Ovary (tissue), 10 donors: ENCODE measurements at places on chromosomes 7 and 10.

DNA sequence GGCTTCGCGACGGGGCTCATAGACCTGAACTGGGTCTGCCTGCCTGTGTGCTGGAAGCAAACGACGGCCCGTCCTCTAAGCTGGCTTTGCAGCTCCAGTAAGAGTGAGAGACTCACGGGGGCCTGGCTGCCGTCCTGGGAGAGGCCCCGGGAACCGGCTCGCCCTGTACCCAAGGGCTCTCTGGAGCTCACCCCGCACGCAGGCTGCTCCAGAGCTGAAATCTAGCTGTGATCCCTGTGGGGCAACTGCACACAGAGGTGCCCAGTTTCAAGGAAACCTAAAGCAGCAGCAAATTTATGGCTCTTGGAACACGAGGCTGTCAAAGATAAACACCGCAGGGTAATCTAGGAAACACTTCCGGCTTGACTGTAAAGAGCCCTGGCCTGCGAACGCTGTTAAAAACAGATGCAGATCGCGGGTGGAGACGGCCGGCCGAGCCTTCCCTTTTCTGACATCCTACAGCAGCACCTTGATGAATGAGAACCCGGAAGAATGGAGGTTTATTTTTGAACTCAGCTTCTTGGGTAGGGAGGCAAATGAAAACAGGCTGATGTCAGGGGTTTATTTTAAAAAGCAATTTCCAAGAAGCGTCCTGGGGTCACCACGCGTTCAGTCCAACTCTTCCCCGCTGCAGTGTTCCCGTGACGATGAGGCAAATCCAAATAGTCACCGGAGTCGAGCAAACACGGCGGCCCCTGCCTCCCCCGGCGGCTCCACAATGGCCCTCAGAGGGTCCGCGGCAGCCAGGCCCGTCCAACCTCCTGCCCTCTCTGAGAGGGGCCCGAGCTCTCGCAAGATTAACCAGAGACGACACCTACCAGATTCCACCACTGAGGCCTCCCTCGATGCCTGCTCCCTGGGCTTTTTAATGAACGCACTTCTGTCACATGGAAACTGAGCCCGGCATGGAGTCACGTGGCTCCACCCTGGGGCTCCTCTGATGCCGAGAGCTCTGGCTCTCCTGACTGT is 29.6 kb downstream of the AMZ1 start:
- DNase-seq = peak; percentile 56

DNA sequence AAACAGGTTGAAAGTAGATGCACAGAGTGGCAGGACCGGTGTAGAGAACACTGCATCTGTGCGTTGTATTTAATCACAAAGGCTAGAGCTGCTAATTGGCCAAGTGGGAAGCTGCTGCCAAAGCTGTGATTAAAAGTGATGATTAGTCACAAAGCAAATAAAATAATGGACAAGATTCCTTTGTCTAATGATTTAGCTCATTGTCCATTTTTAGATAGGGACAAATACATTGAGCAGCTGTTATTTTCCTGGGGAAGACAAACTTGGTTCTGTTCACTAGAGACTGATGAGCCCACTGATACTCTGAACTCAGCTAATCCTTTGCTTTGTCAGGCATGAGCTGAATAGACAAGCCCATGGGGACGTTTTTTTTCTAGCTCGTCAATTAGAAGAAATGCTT is 19.7 kb downstream of the UBE3C start:
- DNase-seq = no peak

GRCh38 chr7:41943094-41943577 is 240.2 kb upstream of the INHBA start:
- DNase-seq = peak; percentile 90

- no peak for DNase-seq
Observed at GRCh38 chr10:118107541-118107940, 60.8 kb upstream of the RAB11FIP2 start.

GRCh38 chr10:5376450-5376849 is 11.7 kb downstream of the UCN3 start:
- no peak for DNase-seq

DNA sequence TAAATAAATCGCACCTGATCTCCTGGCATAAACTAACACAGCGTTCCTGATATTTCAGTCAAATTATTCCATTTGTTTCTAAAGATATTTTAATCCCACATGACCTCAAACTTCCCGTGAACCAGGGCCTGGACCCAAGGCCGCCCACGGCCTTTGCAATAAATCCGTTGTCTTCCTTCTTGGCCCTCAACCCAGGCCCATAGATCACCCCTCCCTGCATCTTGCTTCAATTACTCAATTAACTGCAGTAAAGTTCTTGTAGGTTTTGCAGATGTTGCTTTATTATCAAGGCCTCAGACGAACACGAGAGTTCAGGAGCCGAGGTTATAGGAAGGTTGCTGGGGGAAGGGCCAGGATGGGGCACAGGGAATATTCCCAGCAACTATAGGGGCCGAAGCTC is 249.4 kb downstream of the RAB11FIP2 start:
- no peak for DNase-seq

- DNase-seq = no peak
Observed at GRCh38 chr10:28930514-28931495, 253.5 kb downstream of the BAMBI start.

DNA sequence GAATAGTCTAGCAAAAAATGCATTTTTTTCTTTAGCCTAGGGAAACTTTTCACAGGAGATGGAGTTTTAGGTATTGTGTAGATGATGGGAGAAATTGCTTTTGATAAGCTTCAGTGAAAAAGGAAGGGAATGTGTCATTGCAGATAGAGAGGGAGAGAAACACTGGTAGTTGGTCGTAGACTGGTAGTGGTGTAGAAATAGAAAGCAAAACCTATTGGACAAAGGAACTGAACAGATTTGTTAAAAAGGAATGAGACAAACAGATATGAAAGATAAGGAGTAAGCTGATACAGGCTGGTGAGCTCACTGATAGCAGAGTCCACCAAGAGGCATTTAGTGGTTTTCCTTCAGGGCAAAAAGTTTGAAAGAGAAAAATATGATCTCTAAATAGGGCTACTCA is 94.3 kb downstream of the ZEB1 start:
- no peak for DNase-seq

- peak; percentile 52 for DNase-seq
Observed at GRCh38 chr10:124152139-124153022, 59.0 kb upstream of the CHST15 start.

GRCh38 chr7:21656796-21657195 is 114.0 kb downstream of the DNAH11 start:
- no peak for DNase-seq

- DNase-seq = no peak
Observed at GRCh38 chr7:128877756-128878120, 15.1 kb downstream of the ATP6V1F start.

- DNase-seq = no peak
Observed at GRCh38 chr10:18204039-18204835, 64.0 kb downstream of the CACNB2 start.

GRCh38 chr7:132654150-132654549 is 77.9 kb upstream of the PLXNA4 start:
- DNase-seq = no peak

GRCh38 chr7:13282377-13282980 is 595.0 kb downstream of the ARL4A start:
- no peak for DNase-seq

DNA sequence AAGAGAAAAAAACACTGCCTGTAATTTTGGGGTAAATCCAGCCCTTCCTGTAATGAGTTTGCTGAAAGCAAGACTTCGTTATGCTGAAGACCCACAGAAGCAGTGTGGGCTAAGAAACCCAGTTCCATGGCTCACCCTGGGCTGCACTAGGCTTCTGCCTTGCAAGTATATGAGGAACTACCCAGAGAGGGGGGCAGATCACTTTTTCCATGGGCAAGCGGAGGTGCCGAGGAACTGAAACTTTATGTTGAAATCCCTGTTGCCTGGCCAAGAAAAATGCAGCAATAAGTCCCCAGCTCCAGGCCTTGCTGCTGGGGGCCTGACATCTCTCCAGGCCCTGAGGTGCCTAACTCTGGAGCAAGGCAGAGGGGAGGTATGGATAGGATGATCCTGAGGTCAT is 8.5 kb downstream of the RASSF4 start:
- no peak for DNase-seq

DNA sequence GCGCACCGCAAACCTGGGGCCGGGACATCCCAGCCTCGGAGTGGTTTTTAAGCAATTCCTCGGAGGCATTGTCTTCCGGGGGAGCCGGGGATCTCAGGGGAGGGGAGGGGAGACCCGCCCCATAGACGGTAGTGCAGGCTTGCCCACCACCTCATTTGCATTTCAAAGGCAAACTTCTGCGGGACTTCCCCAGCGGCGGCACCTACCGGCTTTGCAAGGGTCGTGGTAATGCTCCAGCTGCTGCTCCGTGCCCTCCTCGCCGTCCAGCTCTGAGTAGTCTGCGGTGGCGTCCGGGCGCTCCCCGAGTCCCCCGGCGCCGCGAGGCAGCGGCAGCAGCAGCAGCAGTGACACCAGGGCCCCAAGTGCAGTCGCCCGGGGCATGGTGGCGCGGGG is 425 bp downstream of the TLL2 start:
- DNase-seq = no peak

GRCh38 chr7:28329661-28330363 is 82.5 kb upstream of the CREB5 start:
- no peak for DNase-seq

DNA sequence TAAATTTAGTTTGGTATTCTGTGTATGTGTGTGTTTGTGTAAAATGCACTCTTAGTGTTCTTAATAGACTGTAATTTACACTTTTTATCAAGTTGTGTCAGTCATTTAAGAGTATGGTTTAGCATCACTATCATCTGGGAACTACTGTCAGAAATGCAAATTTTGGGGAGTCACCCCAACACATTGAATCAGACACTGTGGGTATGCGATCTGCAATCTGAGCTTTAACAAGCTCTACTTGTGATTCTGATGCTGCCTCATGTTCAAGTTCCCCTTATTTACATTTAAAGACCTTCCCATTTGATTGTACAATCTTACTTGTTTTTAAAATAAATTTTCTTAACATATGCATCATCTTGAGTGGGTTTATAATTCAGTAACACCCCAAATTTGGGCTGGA is 218.1 kb upstream of the FOXP2 start:
- DNase-seq = no peak

GRCh38 chr7:915291-916218 is 38.9 kb downstream of the ADAP1 start:
- no peak for DNase-seq

DNA sequence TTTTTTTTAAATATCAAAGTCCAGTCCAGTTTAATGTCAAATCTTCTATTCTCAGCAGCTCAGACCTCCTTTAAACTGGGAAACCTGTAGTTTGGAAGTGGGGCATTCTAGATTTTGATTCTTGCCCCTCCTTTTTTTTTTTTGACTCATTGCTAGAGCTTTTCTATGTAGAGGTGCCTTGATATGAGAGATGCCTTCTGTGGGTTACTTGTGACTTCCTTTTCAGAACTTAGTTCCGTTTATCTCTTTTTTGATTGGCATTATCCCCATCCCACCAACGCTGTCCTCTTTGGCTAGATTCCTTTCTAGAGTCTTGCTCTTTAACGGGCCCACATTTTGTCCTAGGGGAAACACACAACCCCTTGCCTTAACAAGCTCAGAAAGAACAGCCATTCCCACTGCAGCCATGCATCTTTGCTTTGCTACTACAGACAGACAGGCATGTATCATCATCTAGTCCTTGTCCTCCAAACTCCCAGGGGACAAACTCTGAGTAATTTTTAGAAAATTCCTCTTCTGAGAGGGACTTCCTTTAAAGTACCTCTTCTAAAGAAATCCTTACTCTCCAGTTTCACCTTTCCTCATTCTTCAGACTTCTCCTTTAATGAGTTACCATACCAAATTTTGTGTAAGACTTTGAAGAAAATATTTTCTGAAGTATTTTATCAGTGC is 153.6 kb downstream of the PHF14 start:
- no peak for DNase-seq

GRCh38 chr7:45687721-45688120 is 113.6 kb downstream of the ADCY1 start:
- no peak for DNase-seq

DNA sequence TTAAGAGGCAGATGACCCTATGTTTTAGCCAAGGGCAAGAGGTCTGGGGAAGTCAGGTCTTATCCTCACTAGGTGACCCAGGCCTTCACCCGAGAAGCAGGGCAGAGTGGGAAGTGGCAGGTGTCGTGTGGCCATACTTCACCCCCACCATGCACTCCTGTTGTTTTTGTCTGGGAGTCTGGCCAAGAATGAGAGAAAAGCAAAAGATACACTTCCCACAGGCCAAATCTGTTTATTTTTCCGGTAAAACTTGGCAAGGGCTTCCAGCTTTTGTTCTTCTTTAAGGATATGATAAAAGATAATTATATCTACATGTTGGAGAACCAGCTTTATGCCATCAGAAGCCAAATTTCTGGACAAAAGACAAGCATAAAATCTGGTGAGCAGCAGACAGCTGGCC is 137.4 kb upstream of the CDC14C start:
- DNase-seq = no peak

GRCh38 chr10:10677479-10677878 is 340.2 kb upstream of the CELF2 start:
- peak; percentile 37 for DNase-seq

DNA sequence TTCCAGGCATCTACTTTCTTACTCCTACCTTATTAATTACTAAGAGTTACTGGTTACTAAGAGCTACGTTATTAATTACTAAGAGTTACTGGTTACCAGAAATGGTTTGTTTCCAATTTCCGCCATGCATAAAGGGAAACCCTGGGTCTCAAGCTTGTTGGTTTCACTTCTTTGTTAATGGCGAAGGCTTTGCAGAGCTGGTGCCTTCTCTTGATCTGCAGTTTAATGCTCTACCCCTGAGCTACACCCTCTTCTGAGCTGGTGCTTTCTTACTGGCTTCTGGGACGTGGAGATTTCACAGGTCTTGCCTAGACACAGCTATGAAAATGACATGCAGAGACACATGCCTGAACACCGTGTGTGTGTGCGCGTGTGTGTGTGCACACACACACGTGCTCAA is 560 bp downstream of the CPA4 start:
- no peak for DNase-seq

DNA sequence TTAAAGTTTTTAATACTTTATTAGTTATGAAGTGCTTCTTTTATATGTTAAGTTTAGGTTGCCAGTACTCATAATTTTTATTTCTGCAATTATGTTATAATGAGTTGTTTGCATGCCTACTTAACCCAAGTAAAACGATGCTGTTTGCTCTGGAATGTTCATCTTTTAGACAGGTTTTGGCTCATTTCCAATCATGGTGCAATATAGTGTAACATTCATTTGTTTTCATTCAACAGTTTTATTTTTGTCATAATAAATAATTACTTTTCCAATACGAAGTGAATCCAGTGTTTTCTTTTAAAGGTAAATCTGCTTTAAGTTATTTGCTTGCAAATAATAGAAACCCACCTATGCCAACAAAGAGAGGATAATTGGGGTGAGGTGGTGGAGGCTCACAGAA is 22.1 kb downstream of the ARL5B start:
- no peak for DNase-seq

DNA sequence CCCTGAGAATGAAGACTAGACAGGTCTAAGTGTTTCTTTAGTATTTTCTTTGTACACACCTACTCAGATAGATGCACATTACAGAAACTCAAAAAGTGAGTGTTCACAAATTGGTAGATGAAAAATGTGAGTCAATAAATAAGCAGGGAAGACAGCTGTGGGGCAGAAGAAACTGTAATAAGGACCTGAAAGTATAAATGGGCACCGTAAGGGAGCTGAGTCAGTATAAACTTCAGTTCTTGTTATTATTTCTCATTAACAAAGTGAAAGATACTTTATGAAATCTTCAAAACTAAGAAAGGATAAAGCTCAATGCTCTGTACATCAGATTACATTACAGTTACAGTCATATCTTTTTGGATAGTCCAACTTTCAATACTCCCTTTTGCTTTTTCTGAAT is 2.5 kb downstream of the MTPN start:
- no peak for DNase-seq

- no peak for DNase-seq
Observed at GRCh38 chr7:112260911-112261310, 54.4 kb downstream of the ZNF277 start.
